Hematopoietic multipotent progenitor cell treated with erythropoietin and hydrocortisone succinate and interleukin-3 and kit ligand, for 15 days (in vitro differentiated cells): ENCODE measurements at places on chromosomes 2 and 18.

- no peak for DNase-seq
Measured at GRCh38 chr2:37506407-37507050, 162.1 kb downstream of the QPCT start.

- no peak for DNase-seq
Measured at GRCh38 chr18:54805571-54806334, 22.5 kb upstream of the RAB27B start.

- no peak for DNase-seq
Measured at GRCh38 chr2:128313091-128313836, 5.4 kb downstream of the HS6ST1 start.

DNA sequence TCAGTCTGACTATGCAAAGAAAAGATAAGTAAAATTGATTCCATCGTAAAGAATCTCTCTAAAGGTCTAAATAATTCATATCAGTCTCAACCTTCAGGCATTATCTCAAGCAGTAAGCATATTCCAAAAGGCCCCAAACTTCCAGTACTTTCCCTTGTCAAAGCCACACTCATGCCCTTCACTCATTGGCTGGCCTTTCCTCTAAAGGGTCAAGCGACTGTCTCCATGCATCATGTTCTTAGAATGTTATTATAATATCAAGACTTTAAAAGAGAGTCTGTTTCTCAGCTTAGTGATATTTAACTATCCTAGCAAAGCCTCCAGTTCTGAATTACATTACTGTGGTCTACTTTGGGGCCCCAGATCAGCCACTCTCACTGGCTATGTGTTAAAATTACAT is 271.3 kb downstream of the MREG start:
- no peak for DNase-seq

DNA sequence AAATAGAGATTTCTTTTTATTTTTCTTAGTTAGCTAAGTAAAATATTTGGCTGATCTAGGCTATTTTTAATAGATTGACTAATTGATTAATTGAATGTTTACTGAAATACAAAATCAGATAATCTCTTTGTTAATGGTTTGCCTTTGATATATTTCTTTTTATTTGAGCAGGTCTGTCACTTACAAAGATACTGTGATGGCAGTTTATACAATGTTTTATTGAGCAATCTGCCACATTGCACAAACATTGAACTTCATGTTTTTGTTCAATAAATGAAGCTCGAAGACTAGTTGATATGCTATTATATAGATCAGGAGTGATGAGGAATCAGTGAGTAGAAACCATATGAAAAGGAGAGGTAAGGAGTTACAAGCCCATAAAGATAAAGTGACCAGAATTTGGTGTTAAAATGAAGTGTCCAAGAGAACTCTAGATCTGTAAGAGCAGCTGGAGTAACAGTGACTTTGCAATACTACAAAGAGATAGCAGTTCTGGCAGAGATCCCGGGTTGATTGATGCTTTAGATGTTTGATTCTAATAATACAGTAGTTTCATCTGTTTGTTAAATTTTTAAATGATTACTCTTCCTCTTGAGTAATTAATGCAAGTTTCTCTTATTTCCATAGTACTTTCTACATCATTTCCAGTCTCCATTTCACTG is 574.2 kb downstream of the CCDC85A start:
- no peak for DNase-seq
